ENCODE measurements at places on chromosomes 6 and 20.
A peak's percentile ranks its signal among the peaks of the same experiment; 100 is the strongest.

- DNase-seq = no peak
Measured at GRCh38 chr6:71388068-71388744, 99.6 kb downstream of the OGFRL1 start.

DNA sequence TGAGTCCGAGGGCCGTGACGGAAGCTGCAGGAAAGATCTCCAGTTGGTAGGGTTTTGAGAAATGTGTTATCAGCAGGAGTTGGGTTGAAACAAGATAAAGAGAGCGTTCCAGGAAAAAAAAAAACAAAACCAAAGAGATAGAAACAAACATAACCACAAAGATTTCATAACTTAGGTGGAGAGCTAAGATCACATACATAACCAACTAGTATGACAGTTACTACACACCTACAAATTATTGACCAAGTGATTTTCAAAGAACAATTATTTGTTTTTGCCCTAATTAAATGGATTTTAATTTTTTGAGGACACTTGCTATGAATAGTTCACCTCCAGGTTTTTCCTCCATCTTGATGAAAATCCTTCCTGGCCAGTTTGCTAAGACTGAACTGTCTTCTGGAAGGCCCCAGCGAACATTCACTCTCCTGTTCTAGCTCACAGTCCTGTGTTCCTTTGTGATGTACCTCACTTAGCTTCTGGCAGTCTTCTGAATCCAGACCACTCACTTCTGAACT is 69.4 kb downstream of the SNX9 start:
- DNase-seq = no peak

GRCh38 chr20:49276961-49277785 is 684 bp downstream of the ZNFX1 start:
- peak; percentile 24 for DNase-seq

GRCh38 chr6:155341130-155341828 is 27.0 kb upstream of the TFB1M start:
- no peak for DNase-seq

DNA sequence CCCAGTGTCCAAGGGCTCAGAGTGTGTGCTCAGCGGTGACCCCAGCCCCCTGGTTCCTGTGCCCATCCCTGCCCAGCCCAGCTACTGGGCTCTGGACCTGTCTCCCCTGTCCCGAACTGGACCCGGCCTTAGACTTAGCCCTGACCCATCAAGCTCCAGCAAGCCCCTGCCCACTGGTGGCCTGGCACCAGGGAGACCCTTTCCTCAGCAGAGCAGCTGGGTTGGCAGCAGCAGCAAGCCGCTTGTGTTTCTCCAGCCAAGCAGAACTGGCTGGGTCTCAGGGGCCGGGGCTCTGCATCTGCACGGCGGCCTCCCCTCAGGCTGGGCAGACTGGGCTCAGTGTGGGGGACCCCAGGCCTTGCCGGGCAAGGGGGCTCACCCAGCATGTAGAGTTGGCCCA is 801 bp downstream of the SPDEF start:
- DNase-seq = no peak

All from T-helper 9 cell (primary cell).